ENCODE measurements at places on chromosomes 11 and 22.
A peak's percentile ranks its signal among the peaks of the same experiment; 100 is the strongest.

DNA sequence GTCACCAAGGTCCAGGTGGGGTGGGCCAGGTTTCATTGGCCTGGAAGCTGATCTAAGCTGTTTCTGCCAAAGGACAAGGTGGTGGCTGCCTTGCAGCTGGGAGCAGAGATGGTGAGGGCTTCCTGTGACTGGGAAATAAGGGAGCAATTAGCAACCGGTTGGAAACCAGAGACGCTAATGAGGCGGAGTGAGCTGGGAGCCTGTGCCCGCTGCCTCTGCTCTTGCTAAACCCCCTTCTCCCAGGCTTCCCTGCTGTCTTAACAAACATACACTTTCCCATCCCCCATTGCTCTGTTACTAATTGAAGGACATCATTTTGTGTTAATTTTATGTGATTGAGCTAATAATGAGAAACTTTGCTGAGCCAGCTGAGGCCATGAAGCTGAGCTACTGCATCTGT lies 121.8 kb downstream of the INSC start:
- no peak for DNase-seq

GRCh38 chr11:123057661-123058305 lies 4.2 kb downstream of the HSPA8 start:
- no peak for DNase-seq

GRCh38 chr22:35299217-35299672 lies 449 bp upstream of the TOM1 start:
- no peak for DNase-seq

GRCh38 chr11:73298233-73298632 lies 9.8 kb upstream of the ARHGEF17 start:
- DNase-seq, result no peak

DNA sequence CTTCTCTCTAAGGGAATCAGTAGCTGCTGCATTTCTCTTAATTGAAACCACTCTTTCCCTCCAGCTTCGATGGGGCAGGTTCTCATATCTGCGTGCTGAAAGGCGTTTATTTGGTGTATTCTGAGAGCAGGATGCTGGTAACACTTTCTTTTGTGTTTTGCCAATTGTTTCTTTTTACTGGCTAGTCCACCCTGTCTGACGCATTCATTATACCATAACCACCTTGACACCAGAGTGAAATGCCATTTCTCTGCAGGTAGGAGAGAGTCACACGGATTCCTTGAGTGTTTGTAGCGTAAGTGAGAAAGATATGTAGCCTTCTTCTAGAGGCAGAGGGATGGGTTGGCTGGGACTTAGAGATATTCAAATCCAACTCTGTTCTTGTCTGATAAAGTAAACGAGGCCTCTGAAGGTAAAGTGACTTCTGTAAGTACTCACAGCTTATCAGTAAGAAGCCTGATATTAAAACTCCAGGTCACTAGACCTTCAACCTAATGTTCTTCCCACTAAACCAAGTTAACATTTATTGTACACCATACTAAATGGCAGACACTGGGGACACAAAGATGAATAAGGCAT lies 21.4 kb downstream of the CD44 start:
- DNase-seq, result no peak

GRCh38 chr22:43636086-43636485 lies 176.0 kb downstream of the EFCAB6 start:
- no peak for DNase-seq

- peak; percentile 41 for DNase-seq
Measured at GRCh38 chr22:42947211-42947990, 67.5 kb downstream of the PACSIN2 start.

- no peak for DNase-seq
Measured at GRCh38 chr11:118213201-118213600, 11.6 kb downstream of the JAML start.

DNA sequence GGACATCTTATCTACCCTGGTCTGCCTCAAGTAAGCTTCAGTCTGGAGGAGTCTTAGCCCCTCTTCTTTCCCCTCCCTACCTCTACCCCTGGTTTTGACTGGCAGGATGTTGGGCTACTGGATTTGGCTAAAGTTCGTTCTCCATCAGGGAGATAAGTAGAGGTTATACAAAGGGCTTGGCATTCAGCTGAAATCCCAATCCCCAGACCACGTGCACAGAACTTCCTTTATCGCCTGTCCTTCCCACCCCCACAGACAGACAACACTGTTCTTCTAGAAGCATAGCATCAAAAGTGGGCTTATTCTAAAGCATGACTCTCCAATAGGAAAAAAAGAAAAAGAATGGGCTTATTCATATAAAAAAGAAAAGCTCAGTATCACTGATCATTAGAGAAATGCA lies 7.8 kb downstream of the PRG3 start:
- no peak for DNase-seq

DNA sequence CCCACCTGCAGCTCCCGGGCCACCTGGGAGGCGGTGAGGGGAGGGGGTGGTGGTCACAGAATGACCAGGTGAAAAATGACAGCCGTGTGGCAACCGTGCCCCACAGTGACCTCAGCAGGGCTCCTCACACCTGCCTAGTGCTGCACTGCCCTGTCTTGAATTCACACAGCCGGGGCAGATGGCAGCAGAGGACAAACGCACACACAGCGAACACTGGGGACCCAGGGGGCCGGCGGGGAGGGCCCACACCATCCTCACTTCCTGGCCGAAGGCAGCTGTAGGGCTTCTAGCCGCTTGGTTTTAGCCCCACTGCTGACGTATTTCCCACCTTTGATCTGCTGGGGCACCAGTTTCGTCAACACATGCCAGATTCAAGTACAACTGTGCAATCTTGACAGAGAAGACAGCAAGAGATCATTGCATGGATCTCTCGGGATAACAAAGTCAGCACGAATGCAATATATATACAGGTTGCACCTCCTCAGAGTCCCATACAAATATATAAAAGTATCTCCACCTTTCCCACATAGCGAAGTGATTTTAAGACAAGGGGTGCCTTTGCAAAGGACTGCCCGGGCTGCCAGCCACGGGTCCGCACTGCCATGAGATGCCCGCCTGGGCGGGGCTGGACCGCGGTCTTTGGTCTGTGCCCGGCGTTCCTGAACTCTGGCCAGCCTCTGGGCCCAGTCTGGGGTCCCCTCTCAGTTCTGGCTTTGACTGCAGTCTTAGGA lies 26.9 kb downstream of the TRMU start:
- DNase-seq, result no peak

DNA sequence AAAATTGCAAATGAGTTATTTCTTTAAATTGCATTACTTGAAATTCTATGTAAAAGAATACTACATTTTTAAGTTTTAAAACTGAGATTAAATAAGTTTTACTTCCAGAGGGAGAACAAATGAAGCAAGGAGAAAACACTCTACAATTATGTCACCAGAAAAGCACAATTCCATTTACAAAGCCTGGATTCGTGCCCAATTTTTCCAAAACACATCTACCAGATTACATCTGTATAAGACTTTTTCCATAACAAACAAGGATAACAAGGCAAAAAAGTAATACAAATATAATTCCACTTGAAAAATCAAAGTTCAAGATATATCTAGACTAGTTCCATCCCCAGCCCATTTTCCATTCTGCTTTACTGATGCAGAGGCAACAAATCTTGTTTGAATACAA lies 40.5 kb downstream of the MTMR2 start:
- no peak for DNase-seq

GRCh38 chr11:6747097-6747668 lies 24.6 kb downstream of the OR2AG2 start:
- DNase-seq, result no peak

- DNase-seq, result no peak
Measured at GRCh38 chr11:61266602-61267001, 25.6 kb downstream of the PGA5 start.

DNA sequence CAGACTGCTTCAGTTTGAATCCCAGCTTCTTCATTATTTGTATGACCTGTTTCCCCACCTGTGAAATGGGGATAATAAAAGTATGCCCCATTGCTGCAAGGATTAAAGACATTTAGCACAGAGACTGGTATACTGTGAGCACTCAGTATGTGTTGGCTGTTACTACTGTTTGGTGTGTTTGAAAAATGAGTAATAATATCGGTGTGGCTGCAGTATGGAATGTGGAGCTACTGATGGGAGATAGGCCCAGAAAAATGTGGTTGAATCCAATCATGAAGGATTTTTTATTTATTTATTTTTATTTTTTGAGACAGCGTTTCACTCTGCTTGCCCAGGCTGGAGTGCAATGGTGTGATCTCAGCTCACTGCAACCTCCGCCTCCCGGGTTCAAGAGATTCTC lies 9.1 kb upstream of the C1QTNF4 start:
- no peak for DNase-seq

- DNase-seq, result peak; percentile 86
Measured at GRCh38 chr11:105046898-105047579, 1.9 kb upstream of the CARD16 start.

DNA sequence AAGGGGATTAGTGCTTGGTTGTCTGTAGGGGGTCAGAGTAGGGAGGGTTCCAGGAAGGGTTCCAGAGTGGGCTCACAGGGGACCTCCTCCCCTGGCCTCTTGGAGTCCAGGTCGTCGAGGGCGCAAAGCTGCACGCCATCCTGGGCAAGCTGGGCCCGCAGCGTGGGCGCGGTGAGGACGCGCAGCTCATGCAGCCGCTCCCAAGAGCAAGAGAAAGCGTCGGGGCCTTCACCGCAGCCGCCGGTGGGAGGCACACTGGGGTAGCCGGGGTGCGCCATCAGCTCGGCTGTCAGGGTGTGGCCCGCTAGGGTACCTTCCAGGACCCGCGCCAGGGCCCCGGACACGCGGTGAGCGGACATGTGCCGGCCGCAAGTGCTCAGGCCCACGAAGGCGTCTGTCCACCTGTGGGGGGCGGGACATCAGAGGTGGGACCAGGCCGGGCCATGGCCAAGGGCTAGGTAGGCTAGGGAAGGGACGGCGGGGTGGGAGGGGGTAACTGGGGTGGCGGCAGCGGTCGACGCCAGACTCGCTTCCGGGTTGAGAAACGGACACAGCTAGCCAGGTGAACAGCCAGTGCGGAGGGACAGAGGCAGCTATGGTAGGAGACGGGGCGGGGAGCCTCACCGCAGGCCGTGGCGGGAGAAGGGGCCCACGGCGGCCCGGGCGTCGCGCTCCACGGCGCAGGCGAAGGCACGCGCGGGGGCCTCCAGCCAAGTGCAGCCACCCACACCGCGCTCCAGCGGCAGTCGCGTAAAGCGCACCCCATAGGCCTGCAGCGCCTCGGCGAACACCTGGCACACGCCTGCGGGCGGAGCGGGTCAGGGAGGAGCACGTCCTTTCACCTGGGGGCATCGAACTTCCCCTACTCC lies 1.2 kb downstream of the YDJC start:
- DNase-seq, result no peak

DNA sequence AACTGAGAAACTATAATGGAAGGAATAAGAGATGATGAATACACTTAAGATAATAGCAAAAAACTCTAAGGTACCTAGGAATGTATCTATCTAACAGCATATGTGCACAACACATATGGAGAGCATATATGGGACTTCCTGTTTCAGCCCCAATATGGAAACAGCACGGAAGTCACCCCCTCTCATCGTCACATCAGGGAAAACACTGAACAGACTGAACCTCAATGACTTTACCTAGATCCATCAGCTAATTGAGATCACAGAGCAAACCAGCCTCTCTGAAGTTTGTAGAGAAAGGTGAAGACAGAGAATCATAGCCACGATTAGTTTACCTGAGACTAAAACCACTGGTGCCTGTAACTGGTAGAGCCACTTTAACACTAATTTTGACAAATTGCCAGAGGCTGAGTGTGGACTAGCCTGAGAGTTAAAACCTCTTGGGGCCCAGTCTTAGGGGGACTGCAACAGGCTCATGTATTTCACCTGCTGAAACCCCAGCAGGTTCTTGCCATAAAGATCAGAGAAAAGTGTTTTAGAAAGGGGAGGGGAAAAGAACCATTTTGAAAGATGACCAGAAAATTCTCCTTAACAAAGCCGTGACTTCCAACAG lies 722.6 kb downstream of the TBC1D22A start:
- no peak for DNase-seq

- no peak for DNase-seq
Measured at GRCh38 chr22:48393885-48394284, 1433.8 kb downstream of the BRD1 start.

GRCh38 chr11:35461917-35462538 lies 42.7 kb upstream of the SLC1A2 start:
- DNase-seq, result no peak

DNA sequence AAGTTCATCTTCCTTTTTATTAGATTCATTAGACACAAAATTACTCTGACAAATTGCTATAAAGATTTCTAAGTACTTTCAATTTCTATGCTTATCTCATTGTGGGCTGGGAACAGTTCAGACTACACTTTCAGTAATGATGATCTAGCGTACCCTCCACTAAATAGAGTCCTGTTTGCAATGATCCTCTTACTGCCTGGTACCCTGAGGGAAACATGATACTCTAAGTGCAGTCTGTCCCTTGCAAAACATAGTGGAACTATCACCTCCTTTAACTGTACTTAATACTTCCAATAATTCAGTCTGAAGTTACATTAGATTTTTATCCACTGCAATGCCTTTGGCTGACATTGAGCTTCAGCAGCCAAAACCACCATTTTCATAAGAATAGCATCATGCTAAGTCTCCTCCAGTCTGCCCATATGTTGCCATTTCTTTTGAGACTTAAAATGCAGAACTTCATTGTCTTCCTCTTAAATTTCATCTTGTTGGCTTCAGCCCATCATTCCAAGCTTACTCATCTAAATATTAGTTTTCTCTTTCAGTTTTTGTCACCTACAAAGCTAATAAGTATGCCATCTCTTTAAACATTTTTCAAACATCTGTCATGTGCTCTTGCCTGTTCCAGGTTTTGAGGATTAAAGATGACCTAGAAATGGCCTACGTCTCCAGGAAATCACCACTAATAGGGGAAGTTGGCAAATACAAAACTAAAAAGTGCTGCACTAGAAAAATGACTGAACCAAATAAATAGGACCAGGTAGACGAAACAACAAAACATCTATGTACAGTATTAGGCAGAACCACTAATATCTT lies 55.5 kb downstream of the PAK1 start:
- DNase-seq, result no peak

DNA sequence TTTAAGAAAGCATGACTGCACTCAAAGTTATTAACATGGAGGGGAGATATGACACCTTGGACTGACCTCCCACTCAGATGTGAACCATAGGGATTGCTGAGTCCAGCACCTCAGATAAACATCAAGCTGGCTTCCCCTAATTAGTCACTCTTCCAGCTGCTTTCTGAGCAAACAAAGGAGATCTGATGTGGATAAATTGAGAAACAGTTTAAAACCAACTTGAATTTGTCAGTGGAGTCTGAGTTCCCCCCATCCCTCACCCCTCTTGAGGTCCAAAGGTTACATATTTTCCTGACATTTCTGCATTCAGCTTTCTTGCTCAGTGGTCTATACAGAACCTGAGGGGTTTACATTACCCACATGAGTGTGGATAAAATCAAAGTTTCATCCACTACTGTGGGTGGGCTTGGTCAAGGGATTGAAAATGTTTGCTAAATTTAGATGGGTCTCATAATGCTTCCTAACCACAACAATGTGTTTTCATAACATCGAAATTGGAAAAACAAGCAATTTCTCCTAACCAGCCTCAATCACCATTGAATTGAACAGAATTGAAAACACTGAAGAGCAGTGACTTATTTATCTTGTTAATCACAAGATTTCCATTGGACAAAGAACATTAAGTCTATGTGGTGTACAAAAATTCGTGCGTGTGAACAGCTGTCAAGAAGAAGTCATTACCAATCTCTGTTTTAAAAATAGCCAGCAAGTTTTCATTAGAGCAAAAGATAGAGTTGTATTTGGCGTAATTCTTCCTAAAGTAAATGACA lies 292.3 kb downstream of the METTL15 start:
- DNase-seq, result no peak

GRCh38 chr11:2807025-2807681 lies 78.4 kb downstream of the CDKN1C start:
- no peak for DNase-seq

- no peak for DNase-seq
Measured at GRCh38 chr11:111635706-111636045, 33.4 kb downstream of the SIK2 start.

- DNase-seq, result peak; percentile 64
Measured at GRCh38 chr11:47204637-47204989, 10.2 kb upstream of the DDB2 start.
